Activated T-cell treated with anti-CD3 and anti-CD28 coated beads, Interleukin-2, amount 50 U/mL, for 1 hour (primary cell): ENCODE measurements at places on chromosomes 5 and 9.

DNA sequence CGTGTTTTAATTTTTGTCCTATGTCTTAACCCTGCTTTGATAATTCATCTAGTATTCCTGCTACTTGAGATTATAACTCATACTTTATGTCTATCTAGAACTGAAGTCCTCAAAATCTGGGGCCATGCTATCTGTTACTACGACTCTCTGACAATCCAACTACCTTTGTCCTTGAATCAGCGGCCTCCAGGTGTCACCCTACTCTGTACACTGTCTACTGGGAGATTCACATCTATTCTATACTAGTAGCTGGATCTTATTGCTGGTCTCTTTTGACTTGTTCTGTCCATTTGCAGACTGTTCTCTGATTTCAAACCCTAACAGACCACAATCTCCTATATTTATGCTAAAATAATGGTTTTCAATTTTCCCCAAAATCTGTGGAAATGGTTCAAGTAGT is 225.5 kb upstream of the ELAVL2 start:
- no peak for DNase-seq

GRCh38 chr5:122078116-122079110 is at the start of gene LOX:
Gene LOX, minus strand, starts transcription at chr5:122078259. Its CDS starts 274 bp downstream, at chr5:122077985.
- no peak for DNase-seq

- no peak for DNase-seq
These were observed 256.4 kb upstream of the IRX1 start for GRCh38 chr5:3339092-3339797.

DNA sequence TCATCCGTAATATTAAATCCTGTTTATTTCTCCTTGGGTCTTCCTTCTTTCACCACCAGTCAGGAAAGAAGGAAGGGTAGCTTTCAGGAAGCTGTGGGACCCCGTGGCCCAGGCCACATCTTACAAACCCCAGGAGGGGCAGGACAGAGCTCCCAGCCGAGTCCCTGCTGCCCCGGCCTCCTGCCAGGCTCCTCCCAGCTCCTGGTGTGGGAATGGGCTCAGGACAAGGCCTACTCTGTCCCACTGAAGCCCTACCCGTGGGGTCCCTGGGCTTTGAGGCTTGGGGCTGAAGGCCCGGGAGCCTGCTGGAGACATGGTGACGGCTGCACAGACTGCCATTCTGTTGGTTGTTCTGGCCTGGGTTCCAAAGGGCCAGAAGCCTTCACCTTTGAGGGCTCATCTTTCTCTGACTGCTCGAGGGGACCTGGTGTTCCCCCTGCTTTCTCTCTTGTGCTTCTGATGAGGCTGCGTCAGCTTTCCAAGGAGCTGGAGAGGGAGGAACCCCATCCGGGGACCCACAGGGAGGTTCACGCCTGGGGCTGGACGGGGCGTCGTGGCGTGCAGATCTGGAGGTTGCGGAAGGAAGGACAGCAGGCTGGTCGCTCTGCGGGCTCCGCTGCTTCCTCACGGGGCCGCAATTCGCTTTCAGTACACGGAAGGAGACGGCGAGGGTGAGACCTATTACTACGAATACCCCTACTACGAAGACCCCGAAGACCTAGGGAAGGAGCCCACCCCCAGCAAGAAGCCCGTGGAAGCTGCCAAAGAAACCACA is 86.6 kb downstream of the COL5A1 start:
- no peak for DNase-seq

DNA sequence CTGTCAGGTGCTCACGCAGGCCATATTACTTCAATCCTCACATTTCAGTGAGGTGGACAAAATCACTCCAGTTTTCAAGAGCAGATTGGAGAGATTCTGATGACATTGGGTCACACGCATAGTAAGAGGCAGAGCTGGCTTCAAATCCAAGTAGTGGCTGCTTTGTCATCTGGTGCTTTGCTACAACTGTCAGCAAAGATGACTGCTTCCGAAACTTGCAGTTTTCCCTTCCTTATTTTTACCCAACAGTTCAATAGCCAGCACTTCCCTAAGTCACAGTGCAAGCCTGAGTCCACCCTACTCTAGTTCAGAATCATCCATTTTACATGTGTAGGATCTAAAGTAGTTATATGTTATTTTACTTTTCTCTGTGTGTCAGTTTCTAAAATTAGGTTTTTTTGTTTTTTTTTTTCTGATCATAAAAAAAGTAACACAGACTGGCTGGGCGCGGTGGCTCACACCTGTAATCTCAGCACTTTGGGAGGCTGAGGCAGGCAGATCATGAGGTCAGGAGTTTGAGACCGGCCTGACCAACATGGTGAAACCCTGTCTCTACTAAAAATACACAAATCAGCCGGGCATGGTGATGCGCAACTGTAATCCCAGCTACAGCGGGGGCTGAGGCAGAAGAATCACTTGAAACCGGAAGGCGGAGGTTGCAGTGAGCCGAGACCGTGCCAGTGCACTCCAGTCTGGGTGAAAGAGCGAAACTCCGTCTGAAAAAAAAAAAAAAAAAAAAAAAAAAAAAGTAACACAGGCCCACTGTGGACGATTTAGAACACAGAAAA is 49.6 kb downstream of the ANKDD1B start:
- DNase-seq = no peak

DNA sequence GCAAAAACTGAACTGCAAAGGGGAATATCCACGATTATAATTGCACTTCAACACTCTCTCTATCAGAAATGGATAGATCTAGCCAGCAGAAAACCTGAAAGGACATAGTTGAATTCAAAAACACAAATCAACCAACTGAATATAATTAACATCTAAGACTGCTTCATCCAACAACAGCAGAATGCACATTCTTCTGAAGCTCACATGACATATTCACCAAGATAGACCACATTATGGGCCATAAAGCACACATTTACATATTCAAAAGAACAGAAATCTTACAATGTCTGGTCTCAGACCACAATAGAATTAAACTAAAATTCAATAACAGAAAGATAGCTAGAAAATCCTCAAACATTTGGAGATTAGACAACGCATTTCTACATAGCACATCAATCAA is 118.3 kb downstream of the FBXO4 start:
- DNase-seq = no peak

DNA sequence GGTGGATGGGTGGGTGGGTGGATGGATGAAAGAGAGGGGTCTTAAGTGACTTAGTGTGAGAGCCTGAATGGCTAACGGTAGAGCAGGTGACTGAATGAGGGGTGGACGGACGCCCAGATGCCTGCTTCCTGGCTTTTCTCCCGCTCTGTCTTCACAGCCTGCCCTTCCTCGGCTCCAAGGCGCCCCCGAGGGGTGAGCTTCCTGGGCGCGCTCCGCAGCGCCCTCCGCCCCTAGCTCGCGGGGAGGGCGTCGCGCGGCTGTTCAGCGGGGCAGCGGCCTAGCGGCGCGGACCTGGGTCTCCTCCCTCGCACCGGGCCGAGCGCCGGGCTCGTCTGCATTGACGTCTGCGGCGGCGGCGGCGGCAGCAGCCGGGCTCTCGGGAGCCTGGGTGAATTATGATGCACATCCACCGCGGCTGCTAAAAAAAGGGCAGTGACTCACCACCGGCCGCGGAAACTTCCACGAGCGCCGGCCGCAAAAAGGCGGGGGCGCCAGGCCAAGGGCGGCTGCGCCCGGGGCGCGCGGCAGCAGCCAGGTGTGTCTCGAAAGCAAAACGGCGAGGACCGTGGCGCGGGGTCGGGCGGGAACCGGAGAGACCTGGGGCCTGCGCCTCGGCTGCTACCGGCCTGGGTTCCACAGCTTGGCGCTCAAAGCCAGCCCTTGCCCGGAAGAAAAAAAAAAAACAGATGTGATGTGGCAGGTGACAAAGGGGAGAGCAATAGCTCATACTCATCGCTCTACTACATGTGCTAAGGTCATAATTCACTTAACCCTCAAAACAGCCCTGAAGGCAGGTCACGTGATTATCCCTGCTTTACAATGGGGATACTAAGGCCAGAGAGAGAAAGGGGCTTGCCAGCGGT is 143.0 kb upstream of the ADRA1B start:
- peak; percentile 69 for DNase-seq

DNA sequence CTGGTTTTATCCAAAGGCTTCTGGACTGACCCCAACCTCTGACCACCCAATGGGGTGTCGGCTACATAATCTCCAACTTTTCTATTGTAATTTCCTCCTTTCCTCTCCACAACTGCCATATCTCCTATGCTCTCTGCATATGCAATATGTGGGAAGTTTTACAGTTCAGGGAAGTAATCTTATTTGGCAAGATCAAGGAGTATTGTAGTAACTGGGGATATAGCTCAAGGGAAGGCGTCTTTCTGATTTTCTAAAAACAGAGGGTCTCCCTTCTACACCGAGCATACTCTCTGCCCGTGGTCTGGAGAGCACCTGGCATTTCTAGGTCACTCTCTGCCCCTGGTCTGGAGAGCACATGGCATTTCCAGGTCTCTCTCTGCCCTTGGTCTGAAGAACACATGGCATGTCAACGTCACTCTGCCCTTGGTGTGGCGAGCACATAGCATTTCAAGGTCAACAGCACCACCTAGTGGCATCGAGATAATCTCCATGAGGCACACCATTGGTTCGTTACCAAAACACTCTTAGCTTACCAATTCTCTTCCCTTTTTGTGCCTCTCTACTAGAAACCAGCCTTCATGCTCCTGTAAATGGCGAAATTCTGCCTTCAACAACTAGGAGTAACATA is 616.4 kb upstream of the NUDT12 start:
- DNase-seq = no peak

GRCh38 chr5:165152058-165152457 is 1646.6 kb downstream of the MAT2B start:
- no peak for DNase-seq

GRCh38 chr5:141870228-141870627 is 8.0 kb downstream of the PCDH1 start:
- DNase-seq = no peak

- DNase-seq = no peak
These were observed 258.3 kb downstream of the HSPA4 start for GRCh38 chr5:133309984-133310621.

DNA sequence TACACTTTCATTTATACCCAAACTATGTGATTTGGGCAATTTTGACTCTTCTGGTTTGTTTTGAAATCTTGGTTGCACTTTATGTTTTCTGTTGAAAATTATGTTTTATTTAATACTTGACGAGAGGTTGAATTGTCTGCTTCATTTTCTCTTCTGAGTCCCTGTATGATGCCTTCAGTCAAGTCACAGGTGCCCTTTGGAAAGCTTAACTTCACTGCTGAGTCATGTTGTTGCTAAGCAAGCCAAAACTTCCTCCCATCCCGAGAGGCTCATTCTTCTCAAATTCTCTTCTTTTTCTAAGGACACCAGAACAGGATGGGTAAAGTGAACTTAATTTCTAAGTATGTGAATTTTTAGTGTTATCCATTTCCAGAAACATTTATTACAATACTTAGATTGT is 455.3 kb upstream of the PTGER4 start:
- DNase-seq = no peak

DNA sequence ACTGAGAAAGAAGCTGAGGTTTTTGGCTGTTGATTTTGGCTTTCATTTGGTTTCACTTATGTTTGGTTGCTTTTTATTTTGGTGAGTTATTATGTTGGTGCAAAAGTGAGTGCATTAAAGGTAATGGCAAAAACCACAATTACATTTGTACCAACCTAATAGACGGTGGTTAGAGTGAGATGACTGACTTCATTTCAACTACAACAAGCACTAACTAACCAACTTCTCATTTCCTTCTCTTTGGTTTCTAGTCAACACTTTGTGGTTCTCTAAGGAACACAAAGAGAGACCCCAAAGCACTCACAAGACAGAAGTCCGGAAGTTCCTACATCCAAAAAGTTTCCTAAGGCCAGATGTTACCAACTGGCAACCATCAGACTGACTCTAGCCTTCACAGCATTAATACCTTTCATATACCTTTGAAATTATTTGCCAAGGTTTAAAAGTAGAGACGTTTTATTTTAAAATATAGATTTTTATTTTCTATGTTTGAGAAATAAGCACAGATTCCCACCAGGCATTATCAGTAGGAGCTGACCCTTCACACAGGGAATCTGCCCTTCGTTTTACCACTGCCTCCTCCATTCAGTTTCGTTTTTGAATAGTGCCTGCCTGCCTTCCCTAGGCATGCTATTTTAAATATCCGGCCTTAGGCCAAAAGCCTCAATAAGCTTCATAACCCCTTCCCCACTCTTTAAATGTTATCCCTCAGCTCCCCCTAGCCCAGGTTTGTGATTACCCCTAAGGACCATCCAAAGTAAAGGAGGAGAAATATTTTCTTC is 301.1 kb upstream of the PTGER4 start:
- no peak for DNase-seq

DNA sequence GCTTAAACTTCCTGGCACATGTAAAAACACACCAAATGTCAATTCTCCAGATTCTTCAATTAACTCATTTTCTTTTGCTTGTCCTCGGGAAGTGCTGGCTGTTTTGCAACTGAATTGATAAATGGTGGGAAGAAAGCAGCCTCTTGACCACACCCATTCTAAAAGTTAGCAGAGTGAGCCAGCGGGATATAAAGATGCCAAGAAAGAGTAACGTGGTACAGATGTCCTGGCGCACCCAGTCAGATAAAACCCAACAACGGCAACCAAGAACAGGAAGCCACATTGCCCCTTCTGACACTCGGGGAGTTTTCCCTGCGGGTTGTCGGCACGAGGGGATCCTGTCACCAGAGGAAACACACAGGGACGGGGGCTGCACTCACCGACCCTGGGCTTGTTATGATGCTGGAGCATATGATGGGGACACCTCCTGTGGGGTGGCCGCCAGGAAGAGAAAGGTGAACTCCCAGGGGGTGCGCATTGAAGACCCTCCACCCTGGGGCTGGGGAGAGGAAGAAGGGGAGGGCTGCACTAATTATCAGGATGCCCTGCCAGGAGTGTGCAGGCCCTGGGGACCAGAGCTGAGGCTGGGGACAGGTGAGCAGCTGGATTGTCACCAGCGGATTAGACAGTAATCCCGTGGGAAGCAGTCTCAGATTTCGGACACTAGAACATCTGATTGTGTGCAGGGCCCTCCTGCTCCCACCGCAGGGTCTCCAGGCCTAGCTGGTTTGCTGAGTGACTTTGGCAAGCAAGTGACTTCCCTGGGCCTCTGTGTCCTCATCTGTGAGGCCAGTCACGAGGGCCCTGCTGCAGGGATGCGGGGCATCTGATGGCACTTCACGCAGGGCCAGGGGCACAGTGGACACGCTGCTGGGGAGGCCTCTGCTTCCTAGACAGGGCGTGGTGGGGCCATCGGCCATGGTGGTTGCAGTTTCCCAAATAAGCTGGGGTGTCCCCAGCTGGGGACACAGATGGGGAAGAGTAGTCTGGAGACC is 59.2 kb downstream of the CRB2 start:
- no peak for DNase-seq

GRCh38 chr5:51201024-51201423 is 182.2 kb upstream of the ISL1 start:
- DNase-seq = no peak
